Endodermal cell (in vitro differentiated cells): ENCODE measurements at places on chromosomes 11 and 22. TPM values are rescaled to one million over a fixed set of nuclear protein-coding genes. Genes with fewer than 3 reads are reported as not detected.

DGCR6 gene
- total RNA-seq, result 2.7 and 2.9 TPM in 2 replicates

KRTAP5-8 gene
- not detected in 3 replicates for total RNA-seq

SCGB1D1 gene
- not detected in 2 replicates for total RNA-seq

DNA sequence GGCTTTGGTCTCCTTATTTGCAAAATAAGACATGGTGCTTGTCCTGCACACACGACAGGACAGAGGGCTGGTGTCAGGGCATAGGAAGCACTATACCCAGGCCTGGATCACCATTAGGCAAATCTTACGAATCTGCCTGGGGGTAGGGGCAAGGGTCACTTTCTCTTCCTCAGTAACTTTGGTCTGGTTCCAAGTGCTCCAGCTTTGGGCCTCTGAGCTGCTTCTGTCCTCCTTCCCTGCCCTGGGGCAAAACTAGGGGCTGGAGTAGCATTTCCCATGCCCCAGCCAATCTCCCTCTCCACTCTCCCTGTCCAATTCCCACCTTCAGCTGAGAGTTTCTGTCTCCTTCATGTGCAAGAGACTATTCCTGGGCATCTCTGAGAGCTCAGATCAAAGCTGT is 123.7 kb upstream of the NECTIN1 start:
- no peak for DNase-seq
- H3K4me3 ChIP-seq, result no peak overlapping the region
- H3K36me3 ChIP-seq, result no peaks in the 10 kb centered on the region
- no peak overlapping the region for H3K27ac ChIP-seq

DNA sequence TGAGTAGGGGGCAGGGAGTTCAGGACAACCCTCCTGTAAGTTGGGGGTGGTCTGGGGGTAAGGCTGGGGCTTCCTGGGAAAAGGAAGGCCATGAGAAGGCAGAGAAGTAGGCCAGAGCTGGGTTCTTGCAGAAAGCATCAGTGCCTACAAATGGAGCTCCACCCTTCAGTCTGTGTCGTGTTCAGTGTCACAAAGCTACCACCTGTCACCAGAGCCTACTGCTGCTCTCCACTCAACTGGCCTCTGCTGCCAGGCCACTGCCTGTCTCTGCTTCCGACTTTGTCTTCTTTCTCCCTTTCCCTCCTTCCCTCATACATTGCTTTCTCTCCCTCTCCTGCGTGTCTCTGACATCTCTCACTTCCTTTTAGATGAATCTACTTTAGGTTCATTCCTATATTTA is 3.4 kb upstream of the WBP2NL start:
- no peak overlapping the region for H3K4me3 ChIP-seq
- DNase-seq, result peak; percentile 27
- no peaks in the 10 kb centered on the region for H3K36me3 ChIP-seq
- H3K27me3 ChIP-seq, result no peaks in the 10 kb centered on the region
- H3K4me1 ChIP-seq, result no peaks in the 10 kb centered on the region

DNA sequence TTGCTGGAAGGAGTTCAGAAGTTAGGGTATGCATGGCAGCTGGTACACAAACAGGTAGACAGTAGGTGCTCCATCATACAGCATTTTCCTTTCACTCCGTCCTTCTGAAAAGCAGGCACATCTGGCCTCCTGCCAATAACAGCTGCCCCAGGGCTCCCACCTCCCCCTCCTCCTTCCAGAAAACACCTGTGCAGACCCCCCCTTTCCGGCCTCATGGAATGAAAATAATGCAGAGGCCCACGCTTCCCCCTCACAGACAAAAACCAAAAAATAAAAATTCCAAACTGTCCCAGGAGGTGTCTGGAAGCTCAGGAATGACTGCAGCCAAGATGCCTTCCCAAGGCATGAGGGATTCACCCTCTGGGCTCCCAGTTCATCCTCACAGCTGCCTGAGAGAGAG is 185.5 kb downstream of the MN1 start:
- no peaks in the 10 kb centered on the region for H3K4me1 ChIP-seq
- DNase-seq, result no peak
- peaks cover 39% of the 10 kb centered on the region for H3K27me3 ChIP-seq
- H3K27ac ChIP-seq, result no peak overlapping the region
- H3K4me3 ChIP-seq, result no peak overlapping the region
- no peaks in the 10 kb centered on the region for H3K36me3 ChIP-seq

- DNase-seq, result no peak
- H3K27me3 ChIP-seq, result no peaks in the 10 kb centered on the region
- H3K4me3 ChIP-seq, result no peak overlapping the region
- H3K36me3 ChIP-seq, result no peaks in the 10 kb centered on the region
- H3K4me1 ChIP-seq, result no peaks in the 10 kb centered on the region
These were observed 23.2 kb downstream of the NFAM1 start for GRCh38 chr22:42408810-42409529.
